GM12878 (cell line): ENCODE measurements at places on chromosomes 2 and 18. TPM values are rescaled to one million over a fixed set of nuclear protein-coding genes. Genes with fewer than 3 reads are reported as not detected.
A peak's percentile ranks its signal among the peaks of the same experiment; 100 is the strongest.

DNA sequence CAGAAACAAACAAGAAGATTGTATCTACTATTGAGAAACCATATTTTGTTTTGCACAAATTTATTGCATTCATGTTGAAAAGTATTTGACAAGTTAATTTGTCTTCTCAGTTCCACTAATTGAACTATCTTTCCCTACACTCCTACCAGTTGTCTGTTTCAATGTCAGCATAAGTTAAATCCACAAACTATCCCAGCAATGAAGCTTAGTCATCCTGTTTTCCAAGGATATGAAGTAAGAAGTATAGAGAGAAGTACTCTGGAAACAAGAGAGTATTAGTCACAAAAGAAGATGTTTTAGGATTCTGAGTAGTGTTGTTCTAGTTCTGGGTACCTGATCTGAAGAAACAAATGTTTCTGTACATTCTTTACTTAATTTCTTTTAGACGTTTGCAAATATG is 261.6 kb upstream of the ZNF804A start:
- H3K36me3 ChIP-seq, result no peaks in the 10 kb centered on the region
- no peak for DNase-seq
- no peaks in the 10 kb centered on the region for H3K4me1 ChIP-seq

DNA sequence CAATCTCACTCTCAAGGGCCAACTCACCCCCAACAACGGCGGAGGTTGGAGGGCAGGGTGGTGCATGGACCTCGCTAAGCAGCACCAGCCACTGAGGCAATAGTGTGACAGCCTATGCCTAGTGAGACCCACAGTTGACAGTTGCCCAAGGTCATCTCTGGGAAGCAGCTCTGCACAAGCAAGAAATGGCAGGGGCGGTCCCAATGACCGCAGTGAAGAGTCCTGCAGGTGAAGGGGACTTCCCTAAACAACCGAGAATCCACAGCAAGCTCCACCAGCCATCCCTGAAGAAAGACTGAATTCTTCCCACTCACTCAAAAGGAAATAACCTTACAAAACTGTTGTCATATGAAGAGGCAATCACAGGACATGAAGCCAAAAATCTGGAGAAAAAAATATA is 313.4 kb upstream of the ID2 start:
- H3K4me3 ChIP-seq, result no peak overlapping the region
- peaks cover 9% of the 10 kb centered on the region for H3K4me1 ChIP-seq
- H3K27ac ChIP-seq, result no peak overlapping the region
- H3K27me3 ChIP-seq, result no peaks in the 10 kb centered on the region
- no peak for DNase-seq
- H3K36me3 ChIP-seq, result no peaks in the 10 kb centered on the region

- H3K4me3 ChIP-seq, result no peak overlapping the region
- H3K4me1 ChIP-seq, result no peaks in the 10 kb centered on the region
- no peak overlapping the region for H3K27ac ChIP-seq
- no peaks in the 10 kb centered on the region for H3K36me3 ChIP-seq
Measured at GRCh38 chr2:72694715-72695496, 130.9 kb downstream of the EXOC6B start.

GRCh38 chr2:173770947-173771678 is 194.1 kb downstream of the SP3 start:
- H3K4me1 ChIP-seq, result no peaks in the 10 kb centered on the region

- no peaks in the 10 kb centered on the region for H3K27me3 ChIP-seq
- H3K27ac ChIP-seq, result no peak overlapping the region
- DNase-seq, result no peak
- H3K4me3 ChIP-seq, result no peak overlapping the region
- no peaks in the 10 kb centered on the region for H3K36me3 ChIP-seq
- H3K4me1 ChIP-seq, result no peaks in the 10 kb centered on the region
Measured at GRCh38 chr2:6011921-6012320, 319.7 kb downstream of the SOX11 start.

DNA sequence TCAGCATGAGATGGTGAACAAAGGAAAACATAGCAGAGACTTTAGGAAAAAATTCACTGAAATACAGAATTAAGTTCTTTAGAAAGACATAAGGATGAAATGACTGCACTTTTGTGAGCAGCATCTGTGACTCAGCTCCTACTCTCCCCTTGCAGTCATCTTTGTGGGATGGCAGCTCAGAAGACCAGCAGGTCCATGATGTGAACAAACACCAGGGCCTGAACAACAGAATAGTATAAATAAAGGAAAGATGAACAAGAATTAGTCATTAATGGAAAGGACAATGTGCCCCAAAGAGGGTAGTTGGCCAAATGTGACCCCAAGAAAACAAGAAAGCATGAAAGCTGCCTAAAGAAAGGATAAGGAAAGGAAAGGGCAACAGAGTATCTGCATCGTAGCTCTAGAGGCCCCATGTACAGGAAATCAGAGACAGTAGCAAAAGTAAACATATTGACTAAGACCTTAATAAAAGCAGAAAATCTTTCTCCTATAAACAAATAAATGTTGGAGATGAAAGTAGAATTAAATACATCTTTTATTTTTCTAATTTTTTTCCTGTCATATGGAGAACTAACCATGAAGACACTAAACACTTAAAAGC is 318.0 kb downstream of the ZEB2 start:
- H3K27ac ChIP-seq, result no peak overlapping the region
- H3K4me3 ChIP-seq, result no peak overlapping the region

GRCh38 chr2:207937823-207938222 is 87.5 kb downstream of the PLEKHM3 start:
- H3K4me3 ChIP-seq, result no peak overlapping the region
- no peaks in the 10 kb centered on the region for H3K27me3 ChIP-seq
- no peaks in the 10 kb centered on the region for H3K4me1 ChIP-seq
- DNase-seq, result no peak
- no peaks in the 10 kb centered on the region for H3K36me3 ChIP-seq

GRCh38 chr2:230582851-230583283 is 129.8 kb upstream of the CAB39 start:
- peak overlapping the region; percentile 44; the same call in 1 of the 2 replicates for H3K4me3 ChIP-seq
- H3K27ac ChIP-seq, result peak overlapping the region; percentile 97
- peak; percentile 88 for DNase-seq
- peaks cover 1% of the 10 kb centered on the region; the same call in 1 of the 2 replicates for H3K36me3 ChIP-seq
- H3K27me3 ChIP-seq, result no peaks in the 10 kb centered on the region

DNA sequence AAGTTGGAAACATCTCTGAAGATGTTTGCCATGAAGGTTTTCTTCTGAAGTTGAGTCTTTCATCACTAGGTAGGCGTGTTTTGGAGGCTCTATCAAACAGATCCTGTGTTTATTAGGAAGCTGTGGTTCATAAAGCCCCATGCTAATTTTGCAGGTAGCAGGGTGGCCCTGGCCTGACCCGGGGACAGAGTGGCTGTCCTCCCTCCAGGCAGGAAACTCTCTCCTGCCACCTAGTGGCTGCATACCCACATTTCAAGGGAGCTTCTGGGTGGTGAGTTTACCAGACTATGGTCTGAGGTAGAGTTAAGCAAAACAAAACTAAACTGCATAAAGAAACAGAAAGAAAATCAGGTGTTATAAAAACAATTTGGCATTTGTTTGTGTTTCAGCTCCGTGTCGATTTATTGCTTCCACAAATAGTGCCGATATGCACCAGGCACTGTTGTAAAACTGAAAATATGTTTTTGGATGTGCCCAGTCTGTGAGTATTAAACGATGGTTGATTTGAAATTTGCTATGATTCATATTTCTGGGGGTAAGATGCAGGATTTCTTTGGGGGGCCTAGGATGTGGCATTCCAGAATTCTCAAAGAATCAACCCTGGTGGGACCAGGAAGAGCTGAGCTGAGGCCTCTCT is 26.0 kb upstream of the IL37 start:
- H3K36me3 ChIP-seq, result no peaks in the 10 kb centered on the region
- H3K27ac ChIP-seq, result no peak overlapping the region
- no peak overlapping the region for H3K4me3 ChIP-seq
- no peaks in the 10 kb centered on the region for H3K27me3 ChIP-seq
- DNase-seq, result peak; percentile 39
- H3K4me1 ChIP-seq, result peaks cover 32% of the 10 kb centered on the region

GRCh38 chr2:19697131-19697530 is 204.7 kb downstream of the TTC32 start:
- no peaks in the 10 kb centered on the region for H3K36me3 ChIP-seq
- no peak overlapping the region for H3K27ac ChIP-seq
- H3K27me3 ChIP-seq, result no peaks in the 10 kb centered on the region
- no peak overlapping the region for H3K4me3 ChIP-seq
- H3K4me1 ChIP-seq, result no peaks in the 10 kb centered on the region

DNA sequence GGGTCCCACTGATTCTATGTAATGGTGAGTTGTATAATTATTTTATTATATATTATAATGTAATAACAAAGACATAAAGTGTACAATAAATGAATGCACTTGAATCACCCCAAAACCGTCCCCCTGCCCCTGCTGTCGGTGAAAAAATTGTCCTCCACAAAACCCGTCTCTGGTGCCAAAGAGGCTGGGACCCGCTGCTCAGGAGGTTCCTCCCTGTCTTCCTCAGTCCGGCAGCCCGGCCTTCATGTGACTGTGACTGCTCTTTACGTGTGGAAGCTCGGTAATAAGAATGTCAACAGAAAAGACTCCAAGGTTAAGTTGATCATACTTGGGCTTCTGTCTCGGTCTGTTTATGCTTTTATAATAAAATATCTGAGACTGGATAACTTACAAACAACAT is 32.7 kb upstream of the ADNP2 start:
- no peak for DNase-seq
- H3K36me3 ChIP-seq, result no peaks in the 10 kb centered on the region
- H3K27me3 ChIP-seq, result no peaks in the 10 kb centered on the region
- no peaks in the 10 kb centered on the region for H3K4me1 ChIP-seq

DNA sequence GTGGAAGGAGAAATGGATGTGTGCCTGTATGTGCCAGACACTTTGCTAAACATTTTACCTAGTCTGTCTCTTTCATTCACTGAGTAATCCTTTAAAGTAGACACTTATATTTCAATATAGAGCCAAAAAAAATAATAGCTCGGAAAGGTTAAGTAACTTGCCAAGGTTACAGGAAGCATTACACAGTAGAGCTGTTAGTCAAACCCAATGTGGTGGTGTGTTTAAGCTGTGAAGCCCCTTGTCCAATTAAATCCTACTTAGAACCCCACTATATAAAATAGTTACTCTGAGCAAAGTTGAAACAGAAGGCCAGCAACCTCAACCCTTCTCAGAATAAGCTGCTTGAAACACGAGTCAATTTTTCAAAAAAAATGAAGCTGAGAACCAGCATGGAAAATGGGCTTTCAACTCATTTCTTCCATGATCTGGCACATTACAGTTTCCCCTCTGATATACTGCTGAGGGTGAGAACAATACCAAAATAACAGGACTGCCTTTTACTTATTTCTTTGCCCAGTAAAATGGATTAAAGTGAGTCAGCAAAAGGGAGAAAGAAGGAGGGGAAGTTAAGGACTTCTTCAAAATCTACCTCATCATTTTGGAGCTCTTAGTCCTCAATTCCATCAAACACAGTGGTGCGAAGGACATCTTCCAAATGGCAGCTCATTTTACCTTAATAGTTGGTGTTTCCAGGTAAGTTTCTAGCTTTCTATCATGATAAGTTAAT is 7.9 kb downstream of the RDH14 start:
- no peak overlapping the region for H3K4me3 ChIP-seq
- no peak overlapping the region for H3K27ac ChIP-seq
- no peaks in the 10 kb centered on the region for H3K27me3 ChIP-seq

DNA sequence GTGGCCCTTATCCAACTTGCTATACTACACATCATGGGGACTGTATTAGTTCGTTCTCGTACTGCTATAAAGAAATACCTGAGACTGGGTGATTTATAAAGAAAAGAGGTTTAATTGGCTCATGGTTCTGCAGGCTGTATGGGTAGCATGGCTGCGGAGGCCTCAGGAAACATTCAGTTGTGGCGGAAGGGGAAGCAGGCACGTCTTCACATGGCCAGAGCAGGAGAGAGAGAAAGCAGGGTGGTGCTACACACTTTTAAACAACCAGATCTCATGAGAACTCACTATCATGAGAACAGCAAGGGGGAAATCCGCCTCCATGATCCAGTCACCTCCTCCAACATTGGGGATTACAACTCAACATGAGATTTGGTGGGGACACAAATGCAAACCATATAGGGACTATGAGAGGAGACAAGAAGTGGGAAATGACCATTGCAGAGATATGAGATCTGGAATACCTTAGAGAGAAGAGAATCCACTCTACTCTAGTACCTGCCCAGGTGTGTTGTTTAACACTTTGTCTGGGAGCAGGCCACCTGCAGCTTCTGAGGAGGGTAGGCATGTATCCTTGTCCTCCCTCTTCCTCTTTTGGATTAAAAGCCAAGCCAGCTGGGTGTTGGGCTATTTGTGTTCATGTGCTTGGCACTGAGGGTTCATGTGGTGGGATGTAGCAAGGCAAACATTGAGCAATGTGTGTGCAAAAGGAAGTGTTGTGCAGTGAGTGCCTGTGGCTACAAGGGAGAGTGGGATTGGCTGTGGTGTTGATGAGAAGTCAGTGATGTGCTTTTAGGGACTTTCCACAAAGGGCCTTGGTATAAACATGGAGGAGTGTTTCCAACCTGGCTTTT is 22.8 kb downstream of the TTLL4 start:
- peak; percentile 44 for DNase-seq
- peaks cover 4% of the 10 kb centered on the region for H3K36me3 ChIP-seq
- H3K4me1 ChIP-seq, result peaks cover 12% of the 10 kb centered on the region
- H3K27ac ChIP-seq, result peak overlapping the region; percentile 72
- H3K27me3 ChIP-seq, result no peaks in the 10 kb centered on the region

Gene SRD5A2
- polyA plus RNA-seq, result not detected in 2 replicates

Gene MYL1
- polyA plus RNA-seq, result 0.14 TPM in 1 of 2 replicates, not detected in the other

Gene STPG4
- polyA plus RNA-seq, result 0.19 TPM in 1 of 2 replicates, not detected in the other

Gene TGFA
- not detected in 2 replicates for polyA plus RNA-seq

Gene LIMS3
- 0.11 and 0.36 TPM in 2 replicates for polyA plus RNA-seq

Gene FBXO36
- polyA plus RNA-seq, result 1.4 TPM in 2 replicates

Gene ITM2C
- 191 TPM in 2 replicates for polyA plus RNA-seq

Gene MEP1B
- not detected in 2 replicates for polyA plus RNA-seq
